HS-27A (cell line): ENCODE measurements at places on chromosomes 13 and 19.

GRCh38 chr19:19217099-19217498, 5.3 kb downstream of the NCAN start:
- DNase-seq = no peak

- DNase-seq = no peak
These were observed 21.0 kb downstream of the SMIM24 start for GRCh38 chr19:3459089-3459881.

DNA sequence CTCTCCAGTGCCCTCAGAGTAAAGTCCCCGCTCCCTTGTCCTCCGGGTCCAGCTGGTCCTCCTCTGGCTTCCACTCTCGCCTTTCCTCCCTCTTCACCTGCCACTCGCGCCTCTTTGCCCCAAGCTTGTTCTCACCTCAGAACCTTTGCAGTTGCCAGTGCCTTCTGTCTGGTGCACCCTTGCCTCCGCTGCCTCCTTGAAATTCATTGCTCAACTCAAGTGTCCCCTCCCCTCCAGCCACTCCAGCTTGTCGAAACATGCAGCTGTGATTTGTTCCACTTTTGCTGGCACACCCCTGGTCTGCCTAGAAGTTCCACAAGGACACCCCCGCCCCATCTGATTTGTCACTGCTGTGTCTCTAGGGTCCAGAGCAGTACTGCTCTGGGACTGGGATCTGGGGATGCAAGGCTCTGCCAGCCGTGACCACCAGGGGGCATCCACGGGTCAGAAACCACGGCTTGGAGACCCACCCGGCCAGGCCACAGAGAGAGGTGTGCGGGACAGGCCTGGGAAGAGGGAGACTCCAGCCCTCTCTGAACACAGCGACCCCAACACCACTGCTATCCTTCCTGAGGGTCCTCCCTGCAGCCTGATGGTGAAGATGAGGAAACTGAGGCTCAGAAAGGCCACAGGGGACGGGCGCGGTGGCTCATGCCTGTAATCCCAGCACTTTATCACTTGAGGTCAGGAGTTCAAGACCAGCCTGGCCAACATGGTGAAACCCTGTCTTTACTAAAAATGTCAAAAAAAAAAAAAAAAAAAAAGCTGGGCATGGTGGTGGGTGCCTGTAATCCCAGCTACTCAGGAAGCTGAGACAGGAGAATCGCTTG, 49.9 kb downstream of the AP1M1 start:
- peak; percentile 47 for DNase-seq

GRCh38 chr13:76634431-76635191, 251.6 kb downstream of the KCTD12 start:
- no peak for DNase-seq

GRCh38 chr13:25217023-25217885, 45.2 kb upstream of the AMER2 start:
- no peak for DNase-seq

DNA sequence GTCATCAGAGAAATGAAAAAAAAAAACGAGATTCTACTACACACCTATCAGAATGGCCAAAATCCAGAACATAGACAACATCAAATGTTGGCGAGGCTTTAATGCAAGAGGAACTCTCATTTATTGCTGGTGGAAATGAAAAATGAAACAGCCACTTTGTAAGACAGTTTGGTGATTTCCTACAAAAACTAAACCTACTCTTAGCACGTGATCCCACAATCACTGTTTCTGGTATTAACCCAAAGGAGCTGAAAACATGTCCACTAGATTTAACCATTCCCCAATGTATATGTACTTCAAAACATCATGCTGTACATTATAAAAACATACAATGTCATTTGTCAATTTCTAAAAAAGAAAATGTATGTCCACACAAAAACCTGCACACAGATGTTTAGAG, 13.0 kb downstream of the MYCBP2 start:
- DNase-seq = no peak

DNA sequence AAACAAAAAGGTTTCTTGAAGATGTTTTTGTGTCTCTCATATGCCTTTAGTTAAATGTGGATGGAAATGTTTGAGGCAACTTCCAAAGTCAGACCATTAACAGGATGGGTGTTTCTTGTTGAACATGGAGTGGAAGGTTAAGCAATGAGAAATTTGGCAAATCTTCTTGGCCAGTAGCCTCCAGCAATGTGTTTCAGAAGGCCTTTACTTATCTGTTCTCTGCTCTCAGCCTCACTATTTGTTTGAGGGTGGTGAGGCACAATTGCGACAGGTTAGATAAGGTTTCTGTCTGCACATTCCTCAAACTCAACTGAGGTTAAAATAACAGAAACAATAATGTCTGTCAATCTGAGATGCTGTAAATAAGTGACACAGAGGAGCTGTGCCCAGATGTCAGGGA, 1019.0 kb downstream of the DIAPH3 start:
- no peak for DNase-seq

GRCh38 chr13:25190256-25190655, 18.2 kb upstream of the AMER2 start:
- DNase-seq = no peak

GRCh38 chr13:90120026-90120425, 1227.5 kb upstream of the MIR17HG start:
- no peak for DNase-seq

DNA sequence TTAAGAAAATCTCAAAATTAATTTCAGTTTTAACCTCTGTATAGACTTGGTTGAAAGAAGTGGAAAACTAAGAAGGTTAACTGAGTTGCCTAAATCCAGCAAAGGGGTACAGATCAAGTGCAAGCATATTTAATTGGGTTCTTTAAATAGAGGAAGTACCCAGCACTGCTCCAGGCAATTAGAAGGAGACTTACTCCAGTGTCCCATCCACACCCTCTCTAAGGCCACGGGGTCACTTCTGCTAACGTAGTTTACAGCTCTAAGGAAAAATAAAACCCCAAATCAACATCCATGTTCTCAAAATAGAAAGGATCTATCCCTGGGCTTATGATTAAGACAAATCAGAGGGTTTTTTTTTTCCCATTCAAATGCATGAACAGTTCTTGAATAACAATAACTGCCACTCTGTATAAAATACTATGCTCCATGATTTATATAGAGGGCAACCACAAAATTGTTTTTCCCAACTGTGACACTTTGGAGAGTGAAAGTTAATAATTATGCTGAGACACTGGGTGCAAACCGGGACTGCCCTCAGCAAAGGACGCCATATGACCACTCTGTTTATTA, 4.6 kb downstream of the FRY start:
- DNase-seq = no peak

DNA sequence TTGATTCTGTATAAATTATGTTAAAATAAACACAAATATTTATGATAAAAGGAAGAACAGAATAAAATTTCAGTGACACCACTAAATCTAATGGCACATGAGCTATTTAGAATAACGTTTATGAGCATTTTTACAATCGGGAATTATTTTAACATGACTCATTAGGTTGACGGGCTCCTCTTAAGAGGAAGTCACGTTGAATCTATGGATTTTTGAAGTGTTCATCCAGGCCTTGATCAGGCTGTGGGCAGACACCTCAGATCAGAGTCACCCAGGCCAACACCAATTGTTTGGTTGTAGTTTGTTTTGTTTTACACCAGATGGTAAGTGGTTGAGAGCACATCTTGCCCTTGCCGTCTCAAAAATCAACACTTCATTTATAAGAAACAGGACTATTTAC, 257.8 kb downstream of the FOXO1 start:
- DNase-seq = no peak

- DNase-seq = no peak
These were observed 155.0 kb downstream of the RAP2A start for GRCh38 chr13:97588993-97589392.

DNA sequence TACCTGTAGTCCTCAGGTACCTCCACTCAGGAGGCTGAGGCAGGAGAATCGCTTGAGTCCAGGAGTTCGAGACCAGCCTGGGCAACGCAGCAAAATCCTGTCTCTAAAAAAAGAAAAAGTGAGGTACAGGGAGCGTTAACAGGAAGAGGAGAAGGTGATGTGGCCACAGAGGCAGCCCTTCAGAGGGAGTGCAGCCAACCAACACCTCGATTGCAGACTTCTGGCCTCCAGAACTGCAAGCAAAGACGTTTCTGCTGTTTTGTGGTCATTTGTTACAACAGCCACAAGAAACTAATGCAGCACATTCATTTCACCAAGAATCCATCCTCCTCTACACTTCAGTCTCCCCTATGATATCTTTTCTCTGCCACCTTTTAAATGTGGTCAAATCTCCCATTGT, 145.2 kb downstream of the USP12 start:
- no peak for DNase-seq

DNA sequence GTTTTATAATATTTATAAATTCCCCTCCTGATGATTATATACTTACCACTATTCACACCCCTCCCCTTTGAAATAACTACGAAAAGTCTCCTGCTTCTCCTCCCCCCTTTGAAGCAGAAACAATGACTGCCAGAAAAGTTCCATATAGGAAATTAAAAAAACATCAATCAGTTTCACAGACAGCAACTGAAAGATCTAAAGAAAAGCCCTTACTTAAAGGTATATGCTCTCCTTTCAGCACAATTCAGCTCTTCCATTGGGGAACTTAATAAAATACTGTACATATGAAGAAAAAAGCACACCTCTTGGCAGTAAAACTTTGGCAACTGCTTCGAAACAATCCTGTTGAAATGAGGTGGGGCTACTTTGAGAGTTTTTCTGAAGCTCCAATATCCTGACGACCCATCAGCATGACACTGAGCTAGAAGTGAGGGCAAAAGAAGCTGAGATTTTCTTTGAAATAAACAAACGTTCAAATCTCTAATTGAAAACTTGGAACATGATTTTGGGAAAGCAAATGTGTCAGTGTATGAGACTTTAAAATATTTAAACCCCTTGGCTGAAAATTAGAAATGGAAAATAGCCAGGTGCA, 147.6 kb upstream of the RXFP2 start:
- DNase-seq = no peak

- DNase-seq = no peak
These were observed 139.2 kb downstream of the SLITRK5 start for GRCh38 chr13:87810391-87810801.

DNA sequence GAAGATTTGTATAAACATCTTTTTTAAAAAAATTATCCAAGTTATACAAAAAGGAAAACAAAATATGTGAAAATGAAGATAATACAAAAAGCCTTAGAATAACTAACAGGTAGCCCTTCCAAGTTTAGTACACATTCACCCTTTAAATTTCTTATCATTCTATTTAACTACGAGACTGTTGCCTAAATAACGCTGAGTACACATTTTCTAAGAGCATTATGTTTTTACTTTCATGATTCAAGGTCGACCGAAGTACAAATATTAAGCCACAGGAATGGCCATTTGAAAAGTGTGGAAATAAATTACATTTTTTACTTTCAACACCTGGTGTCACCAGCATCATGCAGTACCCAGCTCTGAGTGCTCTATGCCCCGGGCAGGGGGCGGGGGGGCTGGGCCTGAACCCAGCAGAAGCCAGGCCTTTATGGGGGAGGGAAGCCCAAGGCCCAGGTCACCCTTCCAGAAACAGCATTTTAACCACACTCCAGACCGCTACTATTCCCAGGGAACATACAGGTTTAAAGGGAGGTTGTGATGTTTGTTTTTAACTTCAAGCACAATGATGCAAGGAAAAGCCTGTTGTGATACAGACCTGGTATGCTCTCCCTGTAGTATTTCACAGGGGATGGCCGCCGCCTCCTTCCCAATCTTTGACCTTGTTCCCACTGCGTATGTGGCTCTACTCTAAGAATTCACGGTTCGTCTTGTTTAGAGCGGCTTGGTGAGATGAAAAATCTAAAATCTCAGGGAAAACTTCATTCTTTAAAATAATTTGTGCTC, 24.0 kb downstream of the GGACT start:
- no peak for DNase-seq

- DNase-seq = no peak
These were observed 266.2 kb downstream of the KCTD12 start for GRCh38 chr13:76620036-76620435.
